ENCODE measurements at places on chromosomes 4 and X.

DNA sequence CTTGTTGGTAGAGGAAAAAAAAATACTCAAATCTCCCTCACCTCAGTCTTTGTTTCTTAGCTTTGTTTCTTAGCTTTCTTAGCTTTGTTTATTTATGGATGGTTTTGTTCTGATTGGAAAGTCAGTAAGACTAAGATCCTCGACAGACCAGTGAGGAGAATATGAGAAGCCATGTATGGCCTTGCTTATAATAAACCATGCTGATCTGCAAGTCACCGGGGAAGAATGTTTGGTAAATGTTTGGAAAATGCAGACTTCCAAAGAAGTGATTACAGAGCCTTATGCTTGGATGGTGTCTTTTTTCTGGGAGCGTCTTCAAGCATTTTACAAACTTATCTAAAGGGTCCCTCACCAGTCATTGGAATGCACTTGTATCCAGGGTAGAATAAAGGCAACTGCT lies 90.1 kb upstream of the NOCT start:
- H3K4me1 ChIP-seq = no peaks in the 10 kb centered on the region
- no peaks in the 10 kb centered on the region for H3K36me3 ChIP-seq
- no peak overlapping the region for H3K27ac ChIP-seq
- no peaks in the 10 kb centered on the region for H3K27me3 ChIP-seq

DNA sequence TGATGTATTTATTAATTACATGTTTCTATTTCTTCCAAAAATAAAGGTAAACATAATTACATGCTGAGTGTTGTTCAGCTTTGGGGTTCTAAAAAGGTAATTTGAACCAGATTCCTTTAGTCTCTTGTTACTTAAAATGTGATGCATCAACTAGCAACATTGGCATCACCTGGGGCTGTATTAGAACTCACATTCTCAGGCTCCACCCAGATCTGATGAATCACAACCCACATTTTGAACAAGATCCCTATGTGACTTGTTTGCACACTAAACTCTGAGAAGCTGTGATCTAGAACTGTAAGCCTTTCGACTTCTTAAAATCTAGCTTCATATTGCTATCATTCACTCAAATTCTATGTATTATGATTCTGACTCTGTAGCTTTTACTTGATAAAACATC lies 23.0 kb upstream of the HS3ST1 start:
- H3K27me3 ChIP-seq = no peaks in the 10 kb centered on the region
- H3K36me3 ChIP-seq = no peaks in the 10 kb centered on the region
- no peak for DNase-seq
- no peak overlapping the region for H3K27ac ChIP-seq
- no peaks in the 10 kb centered on the region for H3K4me1 ChIP-seq

DNA sequence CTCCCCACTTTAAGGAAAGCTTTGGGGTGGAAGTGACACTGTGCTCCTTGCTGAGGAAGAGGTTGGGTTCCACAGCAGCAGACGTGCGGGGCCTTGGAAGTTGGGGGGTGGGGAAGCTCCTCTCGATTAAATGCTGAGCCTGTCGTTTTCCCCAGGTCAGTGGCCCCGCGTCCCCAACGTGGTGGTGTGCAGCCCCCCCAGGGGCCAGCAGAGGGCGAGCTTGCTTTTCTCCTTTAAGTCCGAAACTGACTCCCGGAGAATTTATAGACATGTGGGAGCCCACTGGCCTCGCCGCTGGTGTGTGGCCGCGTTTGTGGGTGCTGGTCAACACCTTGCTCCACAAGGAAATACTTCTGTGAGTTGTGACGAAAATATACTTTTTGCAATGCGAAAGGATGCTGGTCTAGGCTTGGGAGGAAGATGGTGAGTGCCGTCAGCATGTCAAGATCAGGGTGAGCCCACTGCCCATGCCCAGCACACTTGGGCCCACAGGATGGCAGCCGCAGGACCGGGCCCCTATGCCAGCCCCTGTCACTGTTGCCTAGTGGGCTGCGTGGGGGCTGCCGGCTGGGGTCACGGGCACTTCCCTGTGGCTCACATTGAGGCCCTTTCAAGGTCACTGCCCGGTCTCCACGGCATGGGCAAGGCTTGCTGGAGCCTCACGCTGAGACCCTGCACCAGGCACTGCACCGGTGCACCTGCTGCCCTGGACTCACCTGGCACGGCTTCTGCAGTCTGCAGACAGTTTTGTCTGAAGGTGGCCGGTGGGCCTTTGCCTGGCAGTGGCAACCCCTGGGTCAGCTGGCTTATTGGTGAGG lies 9.4 kb downstream of the UVSSA start:
- DNase-seq = peak; percentile 12
- no peak overlapping the region for H3K27ac ChIP-seq
- peaks cover 4% of the 10 kb centered on the region for H3K4me1 ChIP-seq

DNA sequence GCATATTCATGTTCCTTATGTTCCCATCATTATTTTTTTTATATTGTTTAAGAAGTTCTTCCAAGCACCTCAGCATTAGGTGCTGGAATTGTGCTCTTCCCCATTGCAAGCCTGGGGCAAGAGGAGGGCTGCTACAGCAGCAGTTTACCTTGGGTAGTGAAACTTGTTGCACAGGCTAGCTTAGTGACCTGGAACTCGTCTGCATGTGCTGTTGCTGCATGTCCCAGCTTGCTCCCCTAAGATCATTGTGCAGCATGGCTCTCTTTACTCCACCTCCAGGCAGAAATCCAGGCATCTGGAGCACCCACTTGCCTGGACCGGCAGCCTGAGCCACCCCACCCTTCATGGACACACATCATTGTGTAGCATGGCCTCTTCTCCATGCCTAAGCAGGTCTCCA lies 776.0 kb downstream of the GLUD2 start:
- H3K4me1 ChIP-seq = no peaks in the 10 kb centered on the region
- H3K27ac ChIP-seq = no peak overlapping the region
- H3K4me3 ChIP-seq = no peak overlapping the region

GRCh38 chr4:1831331-1831730 lies 24.6 kb downstream of the LETM1 start:
- no peak overlapping the region for H3K27ac ChIP-seq
- H3K27me3 ChIP-seq = no peaks in the 10 kb centered on the region
- H3K4me3 ChIP-seq = no peak overlapping the region
- no peaks in the 10 kb centered on the region for H3K4me1 ChIP-seq
- no peak for DNase-seq
- peaks cover 29% of the 10 kb centered on the region for H3K36me3 ChIP-seq

- no peaks in the 10 kb centered on the region for H3K27me3 ChIP-seq
- DNase-seq = no peak
- H3K36me3 ChIP-seq = no peaks in the 10 kb centered on the region
- H3K4me1 ChIP-seq = no peaks in the 10 kb centered on the region
- no peak overlapping the region for H3K27ac ChIP-seq
Observed at GRCh38 chr4:53494851-53495250, 96.4 kb downstream of the LNX1 start.

Measured in astrocyte (in vitro differentiated cells and primary cell).